Stimulated activated CD4-positive, alpha-beta T cell treated with anti-CD3 and anti-CD28 coated beads, TNF-alpha, amount 100 ng/mL, for 24 hours (primary cell): ENCODE measurements at places on chromosomes 13 and 19.

- no peak for DNase-seq
These were observed 285.8 kb downstream of the MYO16 start for GRCh38 chr13:108915095-108915633.

- no peak for DNase-seq
These were observed 23.3 kb downstream of the ZBTB7A start for GRCh38 chr19:4043401-4043800.

GRCh38 chr13:37716420-37717195, 118.0 kb upstream of the POSTN start:
- DNase-seq, result no peak

DNA sequence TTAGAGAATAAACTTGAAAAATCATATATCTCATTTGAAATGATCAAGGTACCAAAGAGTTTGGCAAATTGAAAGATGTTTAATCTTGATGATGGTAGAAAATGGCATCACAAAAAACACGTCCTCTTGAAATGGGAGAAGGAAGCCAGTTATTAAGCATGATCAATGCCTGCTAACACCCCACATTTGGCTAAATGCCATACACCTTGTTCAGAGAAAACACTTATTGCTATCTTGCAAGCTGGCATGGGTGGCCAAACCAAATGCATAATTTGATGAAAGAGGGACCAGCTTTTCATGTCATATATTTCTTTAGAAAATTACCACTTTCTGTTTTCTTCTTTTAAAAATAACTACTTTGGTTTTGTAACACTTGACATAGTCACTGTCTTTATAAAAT, 141.3 kb downstream of the ZAR1L start:
- DNase-seq, result no peak

- DNase-seq, result no peak
These were observed at the start of gene CDC42EP5 for GRCh38 chr19:54473071-54473891. Gene CDC42EP5 (minus strand): TSS chr19:54473296. CDS start chr19:54465547, 7,749 bp downstream.

- DNase-seq, result no peak
These were observed 27.6 kb upstream of the TPT1 start for GRCh38 chr13:45368571-45368970.

- DNase-seq, result no peak
These were observed 15.2 kb upstream of the PPP1R12C start for GRCh38 chr19:55132453-55133129.

GRCh38 chr13:38421590-38422560, 72.2 kb downstream of the UFM1 start:
- no peak for DNase-seq

DNA sequence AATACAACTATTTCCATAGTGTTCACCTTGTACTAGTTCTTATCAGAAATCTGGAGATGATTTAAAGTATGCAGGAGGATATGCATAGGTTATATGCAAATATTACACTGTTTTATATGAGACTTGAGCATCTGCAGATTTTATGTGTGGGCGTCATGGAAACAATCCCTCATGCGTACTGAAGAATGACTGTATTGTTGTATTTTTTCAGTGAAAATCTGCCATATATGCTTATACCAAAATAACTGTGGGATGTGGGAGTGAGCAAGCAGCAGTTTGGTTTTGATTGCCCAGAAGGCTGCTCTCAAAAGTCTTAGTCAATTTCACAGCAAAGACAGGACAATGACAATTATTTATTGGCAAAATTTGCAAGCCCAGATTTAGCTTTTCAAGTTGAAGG, 238.8 kb upstream of the PCDH20 start:
- no peak for DNase-seq

DNA sequence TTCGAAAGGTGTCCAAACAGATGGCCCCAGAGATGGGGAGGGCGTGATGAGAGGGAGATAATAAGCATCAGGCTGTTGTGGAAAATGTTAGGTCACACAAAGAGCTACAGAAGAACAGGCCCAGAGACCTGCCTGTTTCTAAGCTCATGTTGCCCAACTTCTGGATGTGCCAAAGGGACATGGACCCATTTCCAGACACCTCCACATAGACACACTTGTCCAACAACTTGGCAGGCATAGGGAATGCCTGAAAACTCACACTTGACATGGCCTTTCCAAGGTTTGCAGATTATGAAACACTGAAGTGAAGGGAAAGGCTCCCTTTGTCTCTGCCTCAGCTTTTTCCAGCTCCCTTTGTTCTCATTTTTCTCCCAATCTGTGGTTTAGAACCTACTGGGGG, 43.5 kb upstream of the CYP2B6 start:
- no peak for DNase-seq

- DNase-seq, result no peak
These were observed 2818.6 kb upstream of the PCDH20 start for GRCh38 chr13:64234255-64234654.

DNA sequence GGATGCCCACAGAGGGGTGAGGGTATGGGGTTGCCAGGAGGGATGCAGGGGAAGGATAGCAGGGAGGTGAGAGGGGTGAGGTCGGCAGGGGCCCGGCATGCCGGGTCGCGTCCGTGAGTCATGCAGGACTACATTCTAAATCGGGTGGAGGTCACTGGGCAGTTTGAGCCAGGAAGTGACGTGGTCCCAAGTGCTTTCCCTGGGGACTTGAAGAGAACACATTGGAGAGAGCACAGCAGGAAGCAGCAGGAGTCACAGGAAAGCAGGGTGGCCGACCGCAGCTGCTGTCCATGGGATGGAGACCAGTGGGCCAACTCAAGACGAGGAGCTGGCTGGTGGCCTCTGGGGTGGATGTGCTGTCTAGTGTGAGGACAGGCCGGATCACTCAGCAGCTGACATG, 92.0 kb upstream of the WASF3 start:
- no peak for DNase-seq

GRCh38 chr13:75960538-75960994, 324.4 kb downstream of the LMO7 start:
- no peak for DNase-seq

DNA sequence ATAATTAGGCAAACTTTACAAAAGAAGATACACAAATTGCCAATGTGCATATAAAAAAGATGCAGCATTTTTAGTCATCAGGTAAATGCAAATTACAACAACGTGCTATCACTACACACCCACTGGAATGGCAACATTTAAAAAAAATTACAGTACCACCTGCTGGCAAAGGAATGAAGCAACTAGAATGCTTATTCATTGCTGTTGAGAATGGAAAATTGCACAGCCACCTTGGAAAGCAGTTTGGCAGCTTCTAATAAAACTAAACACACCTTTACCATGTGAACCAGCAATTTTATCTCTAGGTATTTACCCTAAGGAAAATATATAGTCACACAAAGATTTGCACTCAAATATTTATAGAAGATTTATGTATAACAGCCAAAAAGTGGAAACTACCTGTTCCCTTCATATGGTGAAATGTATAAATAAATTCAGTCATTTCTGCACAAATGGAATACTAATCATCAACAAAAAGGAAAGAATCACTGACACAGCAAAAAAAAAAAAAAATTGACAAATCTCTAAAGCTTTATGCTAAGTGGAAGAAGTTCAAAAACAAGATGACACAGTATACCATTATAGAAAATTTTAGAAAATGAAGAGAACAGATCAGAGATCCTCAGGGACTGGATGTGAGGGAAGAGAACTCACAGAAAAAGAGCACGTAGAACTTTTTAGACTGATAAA, 30.3 kb downstream of the OXGR1 start:
- DNase-seq, result no peak

DNA sequence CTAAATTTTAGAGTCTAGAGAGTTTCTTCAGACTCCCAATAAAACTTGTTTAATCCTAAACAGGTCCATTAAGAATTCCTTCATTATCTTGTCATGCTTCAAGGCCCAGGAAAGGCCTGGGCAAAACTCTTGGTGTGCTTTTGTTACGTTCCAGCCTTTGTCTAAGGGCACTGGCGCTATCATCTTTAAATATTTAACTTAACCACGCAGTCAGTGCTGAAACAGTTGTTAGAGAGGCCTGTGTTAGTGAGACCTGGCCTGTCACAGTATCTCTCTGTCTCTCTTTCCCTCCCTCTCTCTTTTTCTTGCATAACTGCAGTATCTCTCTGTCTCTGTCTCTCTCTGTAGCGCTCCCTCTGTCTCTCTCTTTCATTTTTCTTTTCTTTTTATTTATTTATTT, 8.2 kb upstream of the OR1M1 start:
- no peak for DNase-seq

GRCh38 chr19:9014803-9015202, 4.6 kb upstream of the MUC16 start:
- no peak for DNase-seq

GRCh38 chr19:55254625-55254977, 4.2 kb downstream of the PPP6R1 start:
- no peak for DNase-seq

DNA sequence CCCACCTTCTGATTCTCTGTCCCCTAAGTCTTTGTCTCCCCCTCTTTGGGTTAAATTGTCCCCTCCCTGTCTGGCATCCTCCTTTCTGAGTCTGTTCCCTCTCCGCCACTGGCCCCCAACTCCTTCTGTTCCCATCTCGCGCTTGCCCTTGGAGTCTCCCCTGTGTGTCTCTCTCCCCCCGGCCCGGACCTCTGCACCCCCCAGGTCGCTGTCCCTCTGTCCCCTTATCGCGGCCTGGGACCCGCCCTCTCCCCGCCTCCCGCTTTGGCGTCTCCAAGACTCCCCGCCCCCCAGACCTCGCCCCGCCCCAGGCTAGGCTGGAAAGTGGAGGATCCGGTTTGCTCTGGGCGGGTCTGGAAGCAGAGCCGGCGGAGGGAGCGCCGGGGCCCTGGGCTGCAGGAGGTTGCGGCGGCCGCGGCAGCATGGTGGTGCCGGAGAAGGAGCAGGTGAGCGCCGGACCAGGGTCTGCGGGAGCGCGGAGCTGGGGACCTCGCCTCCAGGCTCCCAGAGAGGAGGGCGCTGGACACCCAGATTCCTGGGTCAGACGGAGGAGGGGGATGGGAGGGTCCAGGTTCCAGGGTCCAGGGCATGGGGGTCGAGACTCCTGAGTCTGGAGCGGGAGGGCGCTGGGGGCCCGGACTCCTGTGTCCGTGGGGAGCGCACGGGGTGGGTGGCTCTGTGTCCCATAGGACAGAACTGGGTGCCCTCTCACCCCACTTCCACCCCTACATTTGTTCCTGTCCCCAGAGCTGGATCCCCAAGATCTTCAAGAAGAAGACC, at the start of gene TRPM4:
TSS of gene TRPM4 (plus strand) at position 348 of the 780 bp plus-strand sequence. CDS start at position 423, 75 bp downstream.
- DNase-seq, result no peak

GRCh38 chr19:8404391-8405151, 8.5 kb upstream of the MARCHF2 start:
- no peak for DNase-seq

DNA sequence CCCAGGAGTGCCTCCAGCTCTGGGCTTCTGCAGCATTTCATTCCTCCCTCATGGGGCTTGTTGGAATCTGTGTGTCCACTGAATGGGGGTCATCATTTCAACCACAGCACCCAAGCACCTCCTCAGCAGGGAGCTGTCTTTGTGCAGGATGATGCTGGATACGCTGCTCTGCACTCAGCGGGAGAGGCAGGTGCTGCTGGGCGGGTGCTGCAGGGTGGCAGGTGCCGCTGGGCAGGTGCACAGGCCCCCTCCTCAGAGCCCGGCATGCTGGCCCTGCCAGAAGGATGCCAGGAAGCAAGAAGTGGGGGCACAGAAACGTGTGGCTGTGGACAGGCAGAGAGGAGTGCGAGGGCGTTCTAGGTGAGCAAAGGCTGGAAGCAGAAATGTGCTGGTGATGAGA, 121.8 kb upstream of the VSTM2B start:
- no peak for DNase-seq

DNA sequence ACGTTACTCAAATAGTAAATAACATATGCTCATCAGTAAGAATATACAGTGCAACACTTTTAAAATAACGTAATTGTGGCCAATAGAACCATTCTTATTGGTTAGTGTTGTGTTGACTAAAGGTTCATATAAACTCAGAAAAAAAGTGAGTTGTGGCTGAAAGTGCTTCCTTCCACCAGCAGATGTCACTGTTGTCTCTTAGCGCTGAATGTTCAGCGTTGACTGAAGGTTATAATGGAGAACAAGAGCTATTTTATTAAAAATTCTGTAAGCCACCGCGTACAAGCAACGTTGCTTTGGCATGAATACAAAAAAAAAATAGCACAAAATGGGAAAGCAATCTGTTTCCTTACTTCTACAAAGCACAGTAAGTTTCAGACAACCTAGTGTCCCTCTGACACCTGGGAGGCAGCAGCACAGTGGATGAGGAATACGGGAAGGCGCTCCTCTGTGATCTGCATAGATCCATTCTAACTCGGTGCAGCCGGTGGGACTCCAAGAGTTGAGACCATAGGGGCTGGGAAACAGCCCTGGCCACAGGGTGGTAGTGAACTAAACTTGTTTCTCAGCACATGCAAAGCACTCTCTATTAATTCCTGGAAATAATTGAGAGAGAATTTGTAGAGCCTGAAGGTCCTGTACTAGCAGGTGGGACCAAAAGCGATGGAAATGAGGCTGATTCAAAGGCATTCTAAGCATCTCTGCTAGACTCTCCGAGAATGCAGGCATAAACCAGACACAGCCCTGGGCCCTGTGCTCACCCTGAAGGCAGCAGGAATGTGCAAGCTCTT, 23.9 kb upstream of the OXGR1 start:
- DNase-seq, result no peak

DNA sequence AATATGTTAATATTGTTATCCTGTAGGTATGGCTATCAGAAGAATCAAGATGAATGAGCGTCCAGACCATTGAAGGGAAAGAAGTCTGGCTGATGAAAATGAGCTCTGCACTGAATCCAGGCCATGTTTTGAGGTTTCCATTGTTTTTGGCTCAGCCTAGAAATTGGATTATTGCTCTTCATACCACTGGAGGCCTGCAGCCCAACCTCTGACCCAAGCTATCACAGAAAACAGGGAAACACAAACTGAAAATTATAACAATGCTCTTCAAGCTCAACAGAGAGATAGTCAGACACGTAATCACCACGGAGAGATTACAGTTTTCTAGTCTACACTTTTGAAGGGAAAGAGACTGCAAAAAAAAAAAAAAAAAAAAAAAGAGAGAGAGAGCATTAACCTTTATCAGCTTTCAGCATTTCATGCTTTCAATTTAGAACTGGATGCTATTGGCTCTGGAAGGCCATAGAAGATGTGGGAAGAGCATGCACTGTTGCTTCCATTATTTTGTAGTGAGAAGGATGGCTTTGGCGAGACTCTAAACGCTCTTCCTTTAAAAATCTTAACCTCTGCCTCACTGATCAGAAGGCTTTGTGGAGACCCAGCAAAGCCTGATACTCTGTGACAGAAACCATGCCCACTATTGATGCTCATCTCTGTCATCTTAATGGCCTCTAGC, 10.8 kb downstream of the EDNRB start:
- DNase-seq, result no peak

- DNase-seq, result no peak
These were observed 60.7 kb upstream of the RFXAP start for GRCh38 chr13:36758345-36758744.

DNA sequence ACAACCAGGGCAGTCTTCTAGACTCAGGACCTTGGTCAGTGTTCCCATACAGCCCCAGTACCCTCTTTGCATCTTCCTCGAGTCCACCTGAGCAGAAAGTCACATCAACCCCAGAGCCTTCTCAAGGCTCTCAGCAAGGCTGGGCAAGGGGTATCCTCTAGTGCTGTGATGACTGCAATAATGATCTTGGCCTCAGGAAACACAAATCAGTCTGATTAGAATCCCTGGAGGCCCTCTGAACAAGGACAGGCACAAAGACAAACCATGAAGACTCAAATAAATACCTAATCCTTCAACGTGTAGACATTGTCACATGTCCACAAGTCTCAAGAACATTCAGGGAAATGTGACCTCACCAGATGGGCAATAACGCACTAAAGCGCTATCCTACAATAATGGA, 468.2 kb downstream of the TBC1D4 start:
- no peak for DNase-seq
